ENCODE measurements at places on chromosomes 16 and 17.
A peak's percentile ranks its signal among the peaks of the same experiment; 100 is the strongest.

DNA sequence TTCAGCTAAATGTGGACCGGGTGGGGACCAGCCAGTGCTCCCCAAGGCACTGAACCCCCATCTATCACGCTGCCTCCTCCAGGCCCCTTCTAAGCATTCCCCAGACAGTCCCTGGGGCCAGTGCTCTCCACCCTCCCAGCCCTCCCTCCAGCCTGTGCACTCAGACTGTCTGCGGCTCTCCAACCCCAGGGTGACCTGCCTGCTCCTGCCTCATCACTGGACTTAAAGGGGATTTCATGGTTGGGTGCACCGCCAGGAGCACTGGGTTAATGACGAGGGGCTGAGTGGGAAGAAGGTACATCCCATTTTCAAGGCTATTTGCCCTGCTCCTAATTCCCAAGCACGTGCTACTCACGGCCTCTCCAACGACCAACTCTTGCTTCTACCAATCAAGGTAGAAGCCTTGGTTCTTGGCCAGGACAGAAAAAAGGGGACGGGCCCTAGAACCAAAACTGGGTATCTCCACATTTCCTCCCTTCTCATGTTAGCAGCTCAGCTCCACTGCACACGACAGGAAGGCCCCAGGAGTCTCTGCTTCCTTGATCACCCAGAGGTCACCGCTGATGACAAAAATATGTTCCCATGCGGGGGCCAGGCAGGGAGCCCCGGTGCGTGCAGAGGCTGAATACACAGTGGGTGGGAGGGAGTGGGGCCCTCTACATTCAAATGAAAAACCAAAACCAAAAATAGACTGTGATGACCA, 3.5 kb upstream of the ABR start:
- no peak for DNase-seq

DNA sequence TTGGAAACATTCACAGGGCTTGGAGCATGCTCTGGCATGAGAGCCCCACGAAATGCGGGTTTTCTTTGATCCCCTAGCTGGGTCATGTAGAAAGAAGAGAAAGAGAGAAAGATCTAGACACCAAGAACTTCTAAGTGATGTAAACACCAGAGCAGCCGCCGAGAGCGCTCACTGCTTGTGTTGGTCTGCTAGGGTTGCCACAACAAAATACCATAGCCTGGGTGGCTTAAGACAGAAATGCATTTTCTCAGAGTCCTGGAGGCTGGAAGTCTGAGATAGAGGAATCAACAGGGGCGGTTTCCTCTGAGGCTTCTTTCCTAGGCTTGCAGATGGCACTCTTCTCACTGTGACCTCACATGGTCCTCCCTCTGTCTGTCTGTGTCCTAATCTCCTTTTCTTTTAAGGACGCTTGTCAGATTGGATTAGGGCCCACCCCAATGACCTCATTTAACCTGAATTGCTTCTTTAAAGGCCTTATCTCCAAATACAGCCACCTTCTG, 139.5 kb downstream of the CYLD start:
- DNase-seq = no peak

- DNase-seq = no peak
These were observed 15.1 kb downstream of the SCIMP start for GRCh38 chr17:5219536-5219935.

DNA sequence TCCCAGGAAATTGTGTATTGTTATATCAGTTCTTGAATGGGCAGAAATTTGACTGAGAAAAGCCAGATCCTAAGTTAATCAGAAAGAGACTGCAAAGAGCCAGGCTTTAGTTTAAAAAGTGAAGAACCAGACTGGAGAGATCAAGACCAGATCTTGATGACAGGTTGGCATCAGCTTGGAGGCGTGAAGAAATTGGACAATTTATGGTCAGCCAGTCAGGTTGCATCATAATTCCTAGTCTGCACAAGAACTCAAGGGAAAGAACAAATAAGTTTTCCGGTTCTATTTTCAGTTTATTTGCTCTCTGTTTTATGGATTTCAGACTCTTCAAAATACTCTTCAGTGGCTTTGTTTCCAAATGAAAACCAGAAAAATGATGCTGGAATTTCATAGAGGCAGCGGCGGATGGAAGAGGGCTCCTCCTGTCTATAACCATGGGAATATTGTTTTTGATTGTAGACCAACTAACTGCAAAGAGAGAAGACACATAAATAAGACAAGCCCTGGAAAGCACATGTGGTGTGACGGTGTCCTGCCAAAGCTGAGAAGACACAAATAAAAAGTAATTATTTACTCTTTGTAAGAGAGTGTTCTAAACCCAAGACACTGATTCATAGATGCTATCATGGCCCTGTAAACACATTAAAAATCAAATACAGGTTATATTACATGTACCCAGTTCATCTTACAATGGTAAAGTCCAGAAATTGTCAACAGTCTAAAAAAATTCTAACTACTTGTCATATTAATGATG, 91.7 kb downstream of the PCTP start:
- DNase-seq = no peak

DNA sequence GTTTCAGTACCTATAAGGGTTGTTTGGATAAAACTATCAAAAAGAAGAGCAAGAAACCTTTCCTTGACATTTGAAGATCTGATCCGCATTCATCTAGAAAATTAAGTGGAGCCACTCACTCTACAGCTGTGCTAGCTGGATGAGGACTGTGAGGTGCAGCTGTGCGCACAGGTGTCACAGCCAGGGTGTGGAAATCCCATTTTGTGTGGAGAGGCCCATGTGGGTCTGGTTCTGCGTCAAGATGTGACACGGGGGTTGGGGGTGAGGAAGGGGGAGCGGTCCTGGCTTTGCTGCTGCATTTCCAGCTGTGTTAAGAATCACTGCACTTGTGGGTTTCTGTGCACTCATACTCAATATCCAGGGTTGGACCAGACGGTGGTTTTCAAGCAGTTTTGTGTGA, 70.7 kb downstream of the CLEC16A start:
- DNase-seq = no peak

DNA sequence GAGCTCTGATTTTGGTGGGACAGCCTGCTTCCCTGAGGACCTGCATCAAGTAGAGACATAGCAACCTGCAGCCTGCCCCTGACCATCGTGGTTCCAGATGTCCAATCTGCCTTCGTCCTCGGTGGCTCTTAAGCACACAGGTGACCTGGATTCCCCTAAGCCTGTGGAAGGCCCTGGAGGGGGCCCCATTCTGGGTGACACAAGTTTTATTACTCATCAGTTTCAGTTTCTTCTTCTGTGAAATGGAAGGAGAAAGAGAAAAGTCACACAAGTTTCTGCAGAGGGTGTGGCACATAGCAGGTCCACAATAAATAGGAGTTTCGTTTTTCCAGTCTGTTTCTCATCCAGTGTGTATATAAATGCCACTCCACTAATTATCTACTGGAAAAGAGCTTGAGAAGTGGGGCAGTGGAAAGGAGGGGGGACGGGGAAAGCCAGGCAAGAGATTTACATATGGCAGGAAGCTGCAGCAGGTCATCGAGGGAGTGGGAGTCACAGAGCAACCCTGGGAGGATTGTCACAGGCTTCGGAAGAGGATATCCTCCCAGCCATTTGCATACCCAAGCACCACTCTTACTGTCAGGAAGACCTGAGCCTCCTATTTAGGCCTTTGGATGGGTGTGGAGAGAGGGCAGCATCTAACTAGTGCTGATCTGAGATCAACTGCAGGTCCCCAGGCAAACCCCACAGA, 10.0 kb upstream of the NOS2 start:
- DNase-seq = peak; percentile 64

GRCh38 chr16:11682655-11683096, 14.4 kb downstream of the SNN start:
- DNase-seq = no peak

DNA sequence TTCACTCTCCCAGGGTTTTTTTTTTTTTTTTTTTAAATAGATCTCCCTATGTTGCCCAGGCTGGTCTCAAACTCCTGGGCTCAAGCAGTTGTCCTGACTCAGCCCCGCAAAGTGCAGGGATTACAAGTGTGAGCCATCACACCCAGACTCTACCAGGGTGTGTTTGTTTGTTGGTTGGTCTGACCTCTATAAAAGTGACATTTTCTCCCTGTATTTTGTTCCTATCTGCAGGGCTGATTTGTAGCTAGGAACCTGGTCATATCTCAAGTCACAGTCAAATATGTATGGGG, 46.3 kb upstream of the B4GALNT2 start:
- DNase-seq = no peak

DNA sequence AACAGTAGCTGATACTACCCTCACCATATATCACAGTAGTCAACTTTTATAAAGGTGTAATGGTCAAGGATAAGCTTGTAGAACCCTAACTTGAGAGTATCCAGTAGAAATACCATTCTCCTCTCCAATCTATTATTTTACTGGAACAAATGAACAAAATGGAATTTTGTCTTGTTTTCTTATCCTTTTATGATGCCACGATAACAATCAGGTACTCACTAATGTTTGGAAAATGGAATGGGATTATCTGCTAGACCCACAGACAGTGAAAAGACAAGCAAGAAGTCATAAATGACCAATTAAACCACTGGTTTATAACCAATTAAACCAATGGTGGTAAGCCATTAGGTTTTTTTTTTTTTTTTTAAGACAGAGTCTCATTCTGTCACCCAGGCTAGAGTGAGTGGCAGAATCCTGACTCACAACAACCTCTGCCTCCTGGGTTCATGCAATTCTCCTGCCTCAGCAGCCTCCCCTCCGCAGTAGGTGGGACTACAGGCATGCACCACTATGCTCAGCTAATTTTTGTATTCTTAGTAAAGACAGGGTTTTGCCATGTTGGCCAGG, 10.4 kb downstream of the GPATCH8 start:
- DNase-seq = no peak

- DNase-seq = no peak
These were observed 831 bp downstream of the ALOX15B start for GRCh38 chr17:8039611-8040168.

GRCh38 chr17:50260501-50260911, 13.8 kb upstream of the TMEM92 start:
- no peak for DNase-seq

DNA sequence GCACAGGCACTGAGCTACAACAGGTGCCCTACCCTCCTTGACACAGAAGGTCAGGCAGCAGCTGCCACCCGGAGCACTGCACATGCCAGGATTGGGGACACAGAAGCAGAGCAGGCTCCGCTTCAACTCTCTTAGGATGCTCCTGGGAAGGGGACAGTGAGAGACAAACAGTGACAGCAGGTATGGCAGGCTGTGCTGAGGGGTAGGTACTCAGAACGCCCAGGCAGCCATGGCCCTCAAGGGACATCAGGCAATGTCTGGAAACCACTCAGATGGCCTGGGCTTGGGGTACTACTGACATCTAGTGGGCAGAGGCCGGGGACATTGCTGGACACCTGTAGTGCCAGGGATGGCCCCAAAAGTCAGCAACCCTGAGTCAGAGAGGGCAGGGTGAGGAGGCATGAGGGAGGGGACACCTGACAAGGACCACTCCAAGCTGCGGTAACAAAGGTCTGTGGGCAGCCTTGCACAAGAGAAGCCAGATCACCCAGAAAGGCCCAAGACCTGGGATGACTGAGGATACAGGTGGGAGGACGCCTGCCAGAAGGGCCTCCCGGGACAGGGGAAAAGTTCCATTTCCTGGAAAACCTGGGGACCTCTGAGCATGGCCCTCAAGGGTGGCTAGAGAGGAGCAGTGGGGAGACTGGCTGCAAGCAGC, 21.2 kb downstream of the PEMT start:
- peak; percentile 34 for DNase-seq

GRCh38 chr17:31745964-31746600, 113.0 kb downstream of the COPRS start:
- DNase-seq = no peak

DNA sequence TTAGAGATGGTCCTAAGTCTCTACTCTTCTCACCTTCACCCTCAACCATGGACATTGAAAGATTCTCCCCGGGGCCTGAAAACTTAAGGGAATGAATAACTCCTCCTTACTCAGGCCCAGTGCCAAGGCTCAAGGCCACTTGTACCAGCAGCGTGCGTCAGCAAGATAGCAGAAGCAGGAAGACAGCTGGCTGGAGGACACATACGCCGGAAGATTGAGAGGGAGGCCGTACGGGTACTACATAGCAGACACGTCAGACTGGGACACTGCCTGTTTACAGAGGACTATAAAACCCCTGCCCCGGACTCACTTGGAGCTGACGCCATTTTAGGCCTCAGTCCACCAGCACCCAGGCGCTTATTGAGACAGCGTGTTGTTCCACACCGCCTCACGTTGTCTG, 75.8 kb upstream of the MED13 start:
- peak; percentile 28 for DNase-seq

DNA sequence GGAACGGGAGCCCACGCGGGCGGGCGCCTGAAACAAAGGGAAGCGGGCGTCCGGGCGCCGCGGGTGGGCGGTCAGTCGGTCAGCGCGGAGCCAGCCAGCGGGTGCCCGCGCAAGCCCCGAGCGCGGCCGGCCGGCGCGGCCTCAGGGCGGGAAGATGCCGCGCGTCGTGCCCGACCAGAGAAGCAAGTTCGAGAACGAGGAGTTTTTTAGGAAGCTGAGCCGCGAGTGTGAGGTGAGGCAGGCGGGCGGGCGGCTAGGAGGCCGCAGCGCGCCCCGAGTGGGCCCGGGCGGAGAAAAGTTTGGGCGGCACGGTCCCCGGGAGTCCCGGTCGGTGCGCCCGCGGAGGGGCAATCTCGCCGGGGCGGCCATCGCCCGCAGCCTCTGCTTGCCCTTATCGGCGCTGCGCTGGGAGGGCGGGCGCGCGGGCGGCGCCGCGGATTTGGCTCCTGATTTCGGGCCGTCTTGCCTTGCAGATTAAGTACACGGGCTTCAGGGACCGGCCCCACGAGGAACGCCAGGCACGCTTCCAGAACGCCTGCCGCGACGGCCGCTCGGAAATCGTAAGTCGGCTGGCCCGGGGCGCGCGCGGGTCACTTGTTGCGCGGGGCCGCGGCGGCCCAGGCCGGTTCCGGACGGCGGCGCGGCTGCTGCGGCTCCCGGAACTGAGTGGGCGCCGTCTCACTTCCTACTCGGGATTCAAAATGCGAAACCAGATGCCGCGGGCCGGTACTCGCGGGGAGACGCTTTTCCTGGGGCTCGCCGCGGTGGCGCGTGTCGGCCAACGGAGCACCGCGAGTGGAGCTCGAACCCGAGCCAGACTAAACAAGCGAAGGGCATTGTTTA, 526 bp downstream of the CBFB start:
- DNase-seq = peak; percentile 6

- DNase-seq = no peak
These were observed 7.6 kb downstream of the CCDC57 start for GRCh38 chr17:82204831-82205719.

- no peak for DNase-seq
These were observed 118.9 kb upstream of the IRX3 start for GRCh38 chr16:54405478-54405877.

GRCh38 chr16:89873109-89873971, at the start of gene TCF25:
TSS of gene TCF25 (plus strand) at chr16:89873592. CDS start at chr16:89873668, 76 bp downstream.
- peak; percentile 28 for DNase-seq

- no peak for DNase-seq
These were observed 16.8 kb downstream of the TIMM22 start for GRCh38 chr17:1013729-1014090.
